Head of caudate nucleus (tissue), 42 donors: ENCODE measurements at places on chromosomes 2 and 18.

DNA sequence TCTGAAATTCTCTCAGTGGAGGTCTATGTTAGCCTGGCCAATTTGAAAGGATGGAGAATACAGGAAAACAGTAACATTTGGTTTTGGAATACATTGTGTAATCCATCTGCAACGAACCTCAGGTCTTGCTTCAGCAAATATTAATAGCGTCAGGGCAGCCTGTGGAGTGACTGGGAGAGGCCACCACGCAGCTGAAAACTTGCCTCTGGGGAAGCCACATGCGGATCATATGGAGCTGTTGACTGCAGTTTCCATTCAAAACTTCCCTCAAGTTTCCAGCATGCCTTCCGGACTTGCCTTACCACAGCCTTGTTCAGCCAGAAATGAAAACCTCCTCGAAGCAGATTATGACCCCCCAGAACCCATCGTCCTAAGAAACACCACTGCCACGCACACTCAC lies 25.7 kb downstream of the BCL11A start:
- no peak for DNase-seq

GRCh38 chr18:75210274-75211001 lies at the start of gene TSHZ1:
Gene TSHZ1 (plus strand): TSS chr18:75210797. CDS start chr18:75211877, 1,080 bp downstream.
- DNase-seq, result peak; percentile 68

DNA sequence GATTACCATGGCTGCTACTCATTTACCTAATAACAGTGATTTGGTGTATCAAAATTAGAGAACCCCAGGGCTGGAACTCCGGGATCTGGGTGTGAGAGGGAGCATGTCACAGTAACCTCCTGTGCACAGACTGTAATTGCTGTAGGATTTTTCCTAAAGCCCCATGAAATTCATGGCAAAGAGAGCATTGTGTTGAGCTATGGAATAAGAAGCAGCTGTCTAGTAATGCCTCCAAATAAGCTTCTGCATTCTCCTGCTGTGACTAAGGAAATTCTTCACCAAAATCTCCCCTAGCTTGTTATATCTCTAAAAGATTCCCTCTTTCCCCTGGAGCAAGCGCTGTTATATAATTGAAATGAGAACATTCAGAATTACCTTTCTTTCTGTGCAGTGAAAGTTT lies 158.1 kb upstream of the SPATS2L start:
- DNase-seq, result no peak

DNA sequence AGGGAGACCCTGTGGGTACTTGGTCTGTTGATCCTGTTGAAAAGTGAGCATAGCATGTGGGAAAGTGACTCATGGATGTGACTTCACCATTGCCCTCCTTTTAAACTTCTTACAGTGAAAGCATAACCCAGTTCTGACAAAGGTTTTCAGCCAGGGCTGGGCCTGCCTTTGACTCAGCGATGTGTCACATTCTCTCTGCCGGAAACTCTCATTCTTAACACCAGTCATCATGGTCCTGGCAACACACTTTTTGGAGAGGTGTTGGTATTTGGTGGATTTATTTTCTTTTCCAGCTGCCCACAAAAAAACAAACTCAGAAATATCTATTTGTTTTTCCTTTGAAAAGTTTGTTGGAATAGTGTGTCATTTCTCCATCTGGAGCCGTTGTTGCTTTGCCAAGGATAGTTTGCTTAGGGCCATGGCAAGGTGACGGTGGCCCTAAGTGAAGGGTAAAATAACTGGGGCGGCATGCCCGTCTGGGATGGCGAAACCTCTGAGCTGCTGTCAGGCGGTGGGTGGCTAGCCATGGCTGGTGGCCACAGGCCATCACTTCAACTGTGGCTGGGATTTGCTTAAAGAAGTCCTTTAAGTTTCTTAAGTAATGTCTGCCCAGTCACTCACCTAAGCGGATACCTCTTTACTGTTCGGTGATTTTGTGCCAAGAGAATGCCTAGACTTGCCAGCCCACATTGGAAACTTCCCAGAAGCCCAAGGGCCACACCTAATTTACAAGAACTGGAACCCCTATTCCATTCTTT lies 123.3 kb downstream of the LTBP1 start:
- DNase-seq, result peak; percentile 76

GRCh38 chr2:62469114-62469513 lies 36.9 kb downstream of the TMEM17 start:
- DNase-seq, result no peak

DNA sequence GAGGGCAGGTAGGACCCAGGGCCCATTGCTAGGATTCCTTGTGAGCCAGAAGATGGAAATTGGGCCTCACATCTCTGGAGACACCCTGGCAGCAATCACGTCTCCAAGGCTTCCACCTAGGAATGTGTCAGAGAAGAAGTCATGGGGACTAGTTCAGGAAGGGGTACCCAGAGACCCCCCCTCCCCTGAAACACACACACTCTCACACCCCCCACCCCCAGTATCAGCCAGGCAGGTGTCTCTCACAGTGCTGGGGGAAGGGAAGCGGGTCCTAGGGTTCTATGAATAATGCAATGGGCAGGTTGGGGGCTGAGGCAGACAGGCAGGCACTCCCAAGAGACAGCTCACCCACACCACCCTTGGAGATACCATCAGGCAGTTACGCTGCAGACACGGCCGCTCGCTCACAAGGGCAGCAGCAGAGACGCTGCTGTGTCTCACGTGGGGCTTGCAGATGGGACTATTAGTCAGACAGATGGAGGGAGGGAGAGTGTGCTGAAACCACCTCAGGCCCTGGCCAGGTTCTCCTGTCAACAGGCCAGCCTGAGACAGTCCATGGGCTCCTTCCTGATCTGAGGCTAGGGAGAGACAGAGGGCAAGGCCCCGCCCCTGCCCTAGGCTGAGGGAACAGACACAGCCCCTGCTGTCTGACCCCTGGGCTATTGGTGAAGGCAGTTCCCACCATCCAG lies 134.6 kb downstream of the CYP26B1 start:
- DNase-seq, result no peak
